ENCODE measurements at places on chromosomes 2 and 18.

DNA sequence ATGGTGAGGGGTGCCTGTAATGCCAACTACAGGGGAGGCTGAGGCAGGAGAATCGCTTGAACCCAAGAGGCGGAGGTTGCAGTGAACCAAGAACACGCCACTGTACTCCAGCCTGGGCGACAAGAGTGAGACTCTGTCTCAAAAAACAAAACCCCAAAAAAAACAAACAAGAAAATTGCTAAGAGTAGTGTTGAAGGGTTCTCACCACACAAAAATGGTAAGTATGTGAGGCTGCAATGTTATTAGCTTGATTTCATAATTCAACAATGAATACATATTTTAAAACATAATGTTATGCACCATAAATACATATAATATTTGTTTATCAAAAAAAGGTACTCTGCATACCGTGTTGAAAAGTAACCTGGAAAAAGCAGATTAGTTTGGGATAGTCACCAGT is 45.8 kb downstream of the PSMG2 start:
- DNase-seq: no peak

- DNase-seq: no peak
Measured at GRCh38 chr2:124018890-124019289, 6.2 kb upstream of the CNTNAP5 start.

GRCh38 chr2:54432251-54433015 is 23.7 kb upstream of the SPTBN1 start:
- DNase-seq: no peak

DNA sequence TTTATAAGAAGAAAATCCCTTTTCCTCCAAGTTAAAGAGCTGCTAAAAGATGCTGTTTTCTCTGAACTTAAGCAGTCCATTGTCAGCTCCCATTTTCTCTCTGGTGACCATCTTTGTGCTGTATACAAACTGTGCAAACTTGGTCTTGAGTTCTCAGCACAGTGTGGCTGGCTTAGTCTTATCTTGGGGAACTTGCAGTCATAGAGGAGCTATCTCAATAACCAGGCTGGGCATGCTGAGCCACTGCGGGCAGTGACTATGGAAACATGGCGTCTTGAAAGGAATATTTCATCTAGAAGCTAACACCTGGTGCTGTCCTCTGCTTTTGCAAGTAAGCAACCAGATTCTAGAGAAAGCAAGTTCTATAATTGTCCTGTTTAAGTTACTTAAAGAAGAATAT is 1334.4 kb upstream of the CELF4 start:
- no peak for DNase-seq

DNA sequence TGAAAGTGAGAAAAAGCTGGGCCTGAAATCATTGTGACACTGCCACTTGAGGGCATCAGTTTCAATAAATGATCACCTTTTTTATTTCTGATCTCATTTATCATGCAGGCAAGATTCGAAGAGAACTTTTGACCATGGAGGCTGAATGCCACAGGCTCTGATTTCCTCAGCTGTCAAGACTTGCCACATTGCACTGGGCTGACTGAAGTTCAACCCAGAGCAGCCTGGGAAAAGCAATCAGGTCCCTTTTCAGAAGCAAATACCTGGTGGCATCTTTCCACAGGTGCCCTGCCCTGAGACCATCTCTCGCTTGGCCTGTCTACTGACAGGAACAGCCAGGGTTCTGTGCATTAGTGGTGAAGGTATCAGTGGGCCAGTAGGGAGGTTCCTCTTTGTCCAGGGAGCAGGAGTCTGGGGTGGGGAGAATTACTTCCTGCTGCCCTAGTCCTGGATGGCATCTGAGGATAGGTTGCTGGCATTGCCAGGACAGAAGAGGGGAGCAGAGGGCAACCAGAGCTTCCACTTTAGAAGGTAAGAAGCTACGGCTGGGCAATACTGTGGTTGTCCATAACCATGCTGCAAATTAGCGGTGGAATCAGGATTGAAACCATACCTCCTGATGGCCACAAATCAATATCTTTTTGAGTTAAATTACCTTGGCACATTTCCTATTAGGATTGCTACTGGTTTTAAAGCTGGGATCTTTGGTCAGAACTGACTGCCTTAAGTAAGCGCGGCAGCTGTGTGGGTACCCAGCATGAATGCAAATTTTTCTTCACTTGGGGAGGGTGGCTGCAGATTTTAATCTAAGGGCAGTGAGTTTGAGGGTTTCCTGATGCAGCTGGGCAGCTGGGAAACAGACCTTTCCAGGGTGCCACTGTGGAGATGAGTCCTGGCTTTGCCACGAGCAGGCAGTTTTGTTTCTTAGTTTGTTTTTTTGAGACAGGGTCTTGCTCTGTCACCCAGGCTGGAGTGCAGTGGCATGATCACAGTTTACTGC is 394.5 kb downstream of the ALK start:
- DNase-seq: no peak

DNA sequence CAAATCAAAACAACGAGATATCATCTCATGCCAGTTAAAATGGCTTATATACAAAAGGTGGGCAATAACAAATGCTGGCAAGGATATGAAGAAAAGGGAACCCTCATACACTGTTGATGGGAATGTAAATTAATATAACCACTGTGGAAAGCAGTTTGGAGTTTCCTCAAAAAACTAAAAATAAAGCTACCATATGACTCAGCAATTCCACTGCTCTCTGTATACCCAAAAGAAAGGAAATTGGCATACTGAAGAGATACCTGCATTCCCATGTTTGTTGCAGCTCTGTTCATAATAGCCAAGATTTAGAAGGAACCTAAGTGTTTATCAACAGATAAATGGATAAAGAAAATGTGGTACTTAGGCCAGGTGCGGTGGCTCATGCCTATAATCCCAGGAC is 124.8 kb downstream of the MSTN start:
- no peak for DNase-seq

GRCh38 chr18:59957957-59958356 is 58.2 kb downstream of the PMAIP1 start:
- DNase-seq: peak; percentile 69

DNA sequence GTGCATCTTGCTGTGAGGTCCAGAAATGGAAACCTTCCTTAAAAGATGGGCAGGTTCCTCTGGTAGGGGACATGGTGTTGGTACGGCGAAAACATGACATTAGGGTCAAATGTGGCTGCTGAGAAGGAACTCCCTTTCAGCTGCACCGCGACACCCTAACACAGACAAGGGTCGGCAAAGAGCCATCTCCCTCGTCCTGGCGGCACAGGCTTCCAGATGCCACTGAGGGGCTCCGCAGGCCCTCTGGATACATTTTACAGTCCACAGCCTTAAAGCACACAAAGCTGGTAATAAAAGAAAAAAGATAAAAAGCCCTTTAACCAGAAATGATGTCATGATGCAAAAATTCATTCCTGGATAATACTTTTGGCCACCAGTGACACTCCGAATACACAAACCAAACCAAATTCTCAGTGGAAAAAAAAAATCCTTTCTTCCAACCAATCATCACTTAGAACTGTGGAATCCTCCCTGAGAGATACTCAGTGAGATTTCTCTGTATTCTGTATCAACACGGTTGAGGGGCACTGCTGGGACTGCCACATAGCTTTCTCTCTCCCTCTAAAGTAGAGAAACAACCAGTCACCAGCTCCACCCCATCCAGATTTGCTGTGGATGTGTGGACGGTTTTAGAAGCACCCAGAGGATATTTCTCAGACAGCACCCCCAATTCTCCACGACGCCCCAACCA is 174.8 kb downstream of the HDAC4 start:
- no peak for DNase-seq

DNA sequence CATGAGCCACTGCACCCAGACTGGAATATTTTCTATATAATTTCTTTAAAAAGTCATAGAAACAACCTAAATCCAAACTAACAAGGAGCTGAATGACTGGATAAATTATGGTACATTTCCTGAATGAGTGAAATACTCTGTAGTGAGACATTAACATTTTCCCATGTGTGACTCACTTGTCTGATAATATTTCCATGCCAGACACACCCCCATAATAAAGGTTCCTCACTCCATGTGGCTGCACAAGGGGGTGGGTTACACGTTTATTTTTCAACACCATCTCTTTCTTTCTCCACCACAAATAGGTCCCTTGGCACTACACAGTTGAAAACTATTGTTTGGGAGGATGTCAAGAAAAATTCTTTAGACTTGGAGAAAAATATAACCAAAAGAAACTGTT is 266.3 kb upstream of the LYPD1 start:
- DNase-seq: peak; percentile 25

GRCh38 chr2:124995185-124995912 is 970.3 kb downstream of the CNTNAP5 start:
- DNase-seq: no peak

DNA sequence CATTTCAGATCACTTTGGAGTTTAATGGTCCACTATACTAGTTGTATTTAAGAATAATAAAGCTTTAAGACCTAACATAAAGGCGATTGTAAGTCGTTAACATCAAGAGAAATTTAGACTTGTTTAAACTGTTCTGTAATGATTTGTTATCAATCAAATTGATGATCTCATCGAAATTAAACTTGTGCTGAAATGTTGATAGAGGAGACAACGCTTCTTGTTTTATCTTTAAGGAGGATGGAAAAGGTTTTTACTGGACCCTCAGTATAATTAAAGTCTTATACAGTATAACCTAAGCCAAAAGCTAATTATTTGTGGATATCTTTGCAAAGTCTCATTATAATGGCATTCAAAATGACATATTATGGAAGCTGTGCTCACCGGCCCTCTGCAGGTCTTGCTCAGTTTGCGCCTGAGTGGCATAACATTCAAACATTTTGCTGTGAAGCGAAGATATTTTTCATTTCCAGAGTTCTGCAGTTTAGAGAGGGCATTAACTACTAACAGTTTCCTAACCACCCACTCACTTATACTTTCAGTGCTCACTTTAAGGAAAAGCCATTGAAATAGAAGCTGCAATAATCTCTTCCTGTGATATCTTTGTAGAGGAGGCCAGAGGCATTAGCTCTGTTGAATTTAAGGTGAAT is 1.4 kb upstream of the SERTAD2 start:
- DNase-seq: no peak

GRCh38 chr18:35348001-35348400 is 3.8 kb upstream of the ZNF24 start:
- DNase-seq: no peak

DNA sequence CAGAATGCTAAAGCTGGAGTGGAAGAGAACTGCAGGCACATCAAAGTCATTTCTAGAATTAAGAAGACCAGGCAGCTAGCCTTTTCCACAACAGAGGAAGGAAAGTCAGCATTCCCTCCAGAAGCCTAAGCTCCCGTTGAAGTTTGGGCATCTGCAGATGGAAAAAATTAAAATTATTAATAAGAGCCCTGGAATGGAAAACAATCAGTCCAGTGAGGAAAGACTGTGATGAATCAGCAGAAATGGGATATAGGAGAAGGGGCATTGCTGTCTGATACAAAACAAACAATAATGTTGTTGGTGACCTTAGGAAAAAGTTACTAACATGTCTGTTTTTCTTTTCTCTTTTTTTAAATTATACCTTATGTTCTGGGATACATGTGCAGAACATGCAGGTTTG is 450.7 kb upstream of the SLC14A2 start:
- no peak for DNase-seq

GRCh38 chr18:52615943-52616342 is 275.9 kb downstream of the DCC start:
- DNase-seq: no peak

- DNase-seq: no peak
Measured at GRCh38 chr2:45469314-45470099, 141.6 kb downstream of the SRBD1 start.

DNA sequence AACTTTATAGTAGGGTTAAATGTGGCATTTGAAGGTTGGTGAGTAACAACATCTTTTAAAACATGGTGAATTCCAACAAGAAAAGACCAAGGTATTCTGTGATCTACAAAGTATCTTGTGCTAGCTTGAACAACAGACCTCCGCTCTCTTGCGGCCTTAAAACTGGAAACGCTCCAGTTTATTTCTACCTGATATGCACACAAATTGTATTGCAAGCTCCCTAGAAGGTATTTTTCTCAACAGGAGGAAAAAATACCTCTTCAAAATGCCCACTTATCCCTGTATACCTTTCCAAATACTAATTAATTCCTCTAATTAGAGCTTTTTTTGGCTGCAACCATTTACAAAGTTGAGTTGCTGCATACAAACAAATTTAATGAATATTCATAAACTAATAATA is 69.5 kb downstream of the KCNH7 start:
- DNase-seq: no peak

GRCh38 chr2:104068665-104069064 is 785.2 kb upstream of the POU3F3 start:
- no peak for DNase-seq

DNA sequence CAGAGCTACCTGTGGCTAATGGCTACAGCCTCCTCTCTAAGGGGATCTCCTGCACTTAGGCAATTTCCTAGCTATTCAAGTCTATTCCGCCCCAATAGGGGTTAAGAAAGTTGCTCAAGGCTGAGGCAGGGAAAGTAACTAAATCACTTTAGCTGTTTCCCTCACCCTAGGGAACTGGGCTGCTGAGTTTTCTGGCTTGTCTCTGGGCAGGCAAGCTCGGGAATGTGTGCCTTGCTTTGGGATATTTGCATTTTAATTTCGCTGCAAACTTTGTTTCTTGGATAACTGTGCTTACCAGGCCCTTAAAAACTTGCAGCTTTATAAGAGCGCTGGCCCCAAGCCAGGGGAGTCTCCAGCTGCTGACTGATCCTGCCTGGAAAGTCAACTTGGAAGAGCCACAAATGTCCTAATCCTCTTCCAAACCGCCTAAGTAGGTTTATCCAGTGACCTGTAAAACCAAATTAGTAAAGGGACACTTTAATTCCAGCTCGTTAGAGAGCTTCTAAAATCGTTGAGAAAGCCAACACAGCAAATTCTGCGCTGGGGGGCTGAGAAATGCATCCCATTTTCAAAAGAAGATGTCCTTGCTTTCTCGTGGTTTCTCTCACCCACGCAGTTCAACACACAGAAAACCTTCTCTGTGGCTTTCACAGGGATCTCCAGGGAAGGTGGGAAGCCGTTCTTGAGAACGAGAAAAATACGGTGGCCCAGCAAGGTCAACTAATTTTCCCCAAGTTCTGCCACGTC is 59.5 kb upstream of the SP3 start:
- peak; percentile 30 for DNase-seq

GRCh38 chr18:22604986-22605421 is 187.3 kb upstream of the CTAGE1 start:
- no peak for DNase-seq

DNA sequence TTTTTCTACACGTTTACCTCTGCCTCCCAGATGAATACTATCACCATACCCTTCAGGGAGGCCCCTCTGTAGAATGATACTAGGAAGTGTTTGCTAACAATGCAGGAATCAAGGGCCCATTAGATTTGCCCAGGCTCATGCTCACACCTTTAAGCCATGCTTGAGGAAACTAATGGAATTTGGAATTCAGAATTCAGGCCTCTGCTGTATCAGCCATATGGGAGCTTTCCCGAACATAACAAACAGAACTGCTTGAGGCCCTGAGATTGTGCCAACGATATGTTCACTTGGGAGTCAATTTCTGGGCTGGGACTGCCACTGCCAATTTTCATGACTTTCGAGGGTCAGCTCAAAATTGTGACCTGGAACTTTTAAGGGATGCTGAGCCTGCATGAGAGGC is 282.5 kb downstream of the CLIP4 start:
- DNase-seq: no peak
